ENCODE measurements at places on chromosomes 5 and 9.

DNA sequence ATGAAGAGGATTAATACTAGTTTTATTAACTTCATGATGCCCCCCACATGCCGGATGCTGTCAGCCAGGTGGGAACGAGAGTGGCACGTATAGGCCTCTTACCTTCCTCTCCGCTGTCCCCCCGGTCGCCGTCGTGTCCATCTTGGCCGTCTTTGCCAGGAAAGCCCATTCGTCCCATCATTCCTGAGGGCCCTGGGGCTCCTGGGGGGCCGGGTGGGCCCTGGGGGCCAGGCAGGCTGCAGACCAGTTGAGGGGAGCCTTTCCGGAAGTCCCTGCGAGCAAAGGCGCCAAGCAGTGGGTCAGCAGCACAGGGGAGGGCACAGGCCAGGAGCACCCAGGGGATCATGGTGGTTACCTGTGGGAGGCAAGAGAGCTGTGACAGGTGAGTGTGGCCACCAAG is 15.8 kb downstream of the C1QTNF2 start:
- DNase-seq, result no peak

DNA sequence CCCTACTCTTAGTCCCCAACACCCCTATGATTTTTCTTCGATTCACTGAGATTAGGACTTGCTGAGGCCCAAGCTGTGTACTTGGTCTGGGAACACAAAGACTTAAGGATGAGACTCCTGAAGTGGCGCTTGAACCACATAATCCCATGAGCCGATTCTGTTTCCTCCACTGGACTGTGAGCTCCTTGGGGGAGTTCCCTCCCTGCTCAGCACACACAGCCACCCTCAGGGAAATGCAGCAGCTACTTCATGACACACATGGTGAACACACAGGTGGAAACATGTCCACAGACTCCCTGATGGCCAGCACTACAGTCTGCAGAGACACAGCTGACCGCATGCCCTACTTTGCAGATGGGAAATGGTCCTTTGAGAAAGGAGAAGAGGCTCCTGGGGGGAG is 101.1 kb downstream of the C5orf15 start:
- no peak for DNase-seq

- DNase-seq, result no peak
Measured at GRCh38 chr5:149745943-149746324, 15.8 kb downstream of the PPARGC1B start.

GRCh38 chr5:74667396-74667795 is 17.6 kb upstream of the HEXB start:
- no peak for DNase-seq

- no peak for DNase-seq
Measured at GRCh38 chr9:109859447-109859846, 79.4 kb downstream of the PALM2AKAP2 start.

- no peak for DNase-seq
Measured at GRCh38 chr9:35790025-35790384, 1.4 kb upstream of the NPR2 start.

GRCh38 chr5:118611332-118611945 is 376.9 kb downstream of the DTWD2 start:
- DNase-seq, result no peak

- no peak for DNase-seq
Measured at GRCh38 chr5:171424726-171425125, 5.3 kb downstream of the FGF18 start.
